ENCODE measurements at places on chromosomes 6 and 20.

DNA sequence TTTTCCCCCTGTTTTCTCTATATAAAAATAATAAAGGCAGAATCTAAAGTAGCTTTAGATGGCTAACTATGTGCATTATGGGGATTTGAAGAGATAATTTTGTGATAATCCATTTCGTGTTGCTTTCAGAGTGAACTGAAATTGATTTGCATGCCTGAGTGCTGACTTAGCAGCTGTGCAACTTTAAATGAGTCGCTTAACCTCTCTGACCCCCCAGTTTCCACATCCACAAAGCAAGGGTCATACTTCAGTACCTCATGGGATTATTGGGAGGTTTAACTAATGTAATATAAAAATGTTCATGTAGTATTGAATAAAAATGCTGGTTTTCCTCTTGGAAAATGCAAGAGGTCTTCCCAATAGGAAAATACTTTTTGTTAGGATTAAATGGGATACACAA is 63.8 kb upstream of the FABP7 start:
- DNase-seq, result no peak

DNA sequence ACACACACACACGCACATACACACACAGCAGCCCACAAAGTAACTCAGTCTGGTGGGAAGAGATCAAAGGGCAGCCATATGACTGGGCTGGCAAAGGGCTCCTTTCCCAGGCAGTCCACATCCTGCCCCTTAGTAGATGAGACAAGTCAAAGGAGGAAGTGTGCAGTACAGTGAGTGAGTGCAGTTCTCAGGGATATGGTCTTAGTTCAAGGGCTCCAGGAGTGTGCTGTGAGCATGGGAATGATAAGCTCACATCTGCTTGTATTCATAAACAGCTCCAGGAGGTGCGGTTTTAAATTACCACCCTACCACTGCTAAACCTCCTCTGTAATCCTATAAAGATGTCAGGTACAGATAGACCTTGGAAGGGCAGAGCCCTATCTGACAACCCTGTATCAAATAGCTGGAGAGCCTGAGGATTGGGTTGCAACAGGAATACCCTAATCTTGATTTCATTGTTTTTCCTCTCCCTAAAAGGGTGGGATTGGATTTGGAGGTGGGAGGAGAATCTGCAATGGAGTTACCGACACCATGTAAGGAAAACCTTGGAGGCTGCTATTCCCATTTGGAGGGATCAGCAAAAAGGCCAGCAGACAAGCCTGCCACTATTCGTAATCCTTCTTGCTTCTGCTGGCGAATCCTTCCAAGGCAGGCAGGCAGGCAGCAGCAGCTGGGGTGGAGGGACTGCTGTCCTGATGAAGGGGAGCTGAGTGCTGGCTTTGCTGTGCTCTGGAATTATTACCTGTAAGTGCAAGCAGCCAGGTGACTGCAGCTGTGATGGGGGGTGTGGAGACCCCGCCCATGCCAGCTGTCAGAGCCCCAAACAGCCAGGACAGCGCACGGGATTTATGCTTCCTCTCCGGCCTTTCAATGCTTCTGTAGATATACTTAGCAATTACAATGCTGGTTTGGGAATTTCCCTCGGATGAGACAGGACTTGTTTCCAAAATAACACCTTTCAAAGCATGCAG is 342.7 kb downstream of the PRL start:
- DNase-seq, result no peak

DNA sequence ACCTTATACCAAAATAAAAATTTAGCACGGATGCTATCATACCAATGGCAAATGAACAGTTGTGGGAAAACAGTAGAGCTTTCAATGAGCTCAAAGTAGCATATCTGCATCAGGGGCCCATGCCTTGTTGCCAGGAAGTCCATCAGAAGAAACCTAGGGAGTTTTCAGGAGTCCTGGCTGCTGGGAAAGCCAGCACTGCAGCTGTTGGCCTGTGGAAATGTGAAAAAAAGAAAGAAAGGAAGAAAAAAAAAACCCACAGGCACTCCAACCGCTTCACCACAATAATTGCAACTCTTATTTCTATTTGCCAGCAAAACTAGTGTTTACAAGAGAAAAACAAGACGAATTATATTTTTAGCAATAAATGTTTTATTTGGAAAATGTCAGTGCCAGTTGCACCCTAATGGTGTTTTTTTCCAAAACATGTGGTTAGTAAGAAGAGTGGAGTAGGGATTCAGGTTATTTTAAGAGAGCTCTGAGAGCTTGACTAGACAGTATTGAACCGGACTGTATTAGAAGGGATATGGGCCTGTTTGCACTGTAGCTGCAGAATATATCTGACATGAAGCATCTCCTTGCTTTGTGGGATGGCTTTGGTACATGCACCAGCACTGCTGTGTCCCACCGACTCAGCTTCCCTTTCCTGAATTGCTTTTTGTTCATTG is 137.3 kb downstream of the CCDC170 start:
- DNase-seq, result no peak

DNA sequence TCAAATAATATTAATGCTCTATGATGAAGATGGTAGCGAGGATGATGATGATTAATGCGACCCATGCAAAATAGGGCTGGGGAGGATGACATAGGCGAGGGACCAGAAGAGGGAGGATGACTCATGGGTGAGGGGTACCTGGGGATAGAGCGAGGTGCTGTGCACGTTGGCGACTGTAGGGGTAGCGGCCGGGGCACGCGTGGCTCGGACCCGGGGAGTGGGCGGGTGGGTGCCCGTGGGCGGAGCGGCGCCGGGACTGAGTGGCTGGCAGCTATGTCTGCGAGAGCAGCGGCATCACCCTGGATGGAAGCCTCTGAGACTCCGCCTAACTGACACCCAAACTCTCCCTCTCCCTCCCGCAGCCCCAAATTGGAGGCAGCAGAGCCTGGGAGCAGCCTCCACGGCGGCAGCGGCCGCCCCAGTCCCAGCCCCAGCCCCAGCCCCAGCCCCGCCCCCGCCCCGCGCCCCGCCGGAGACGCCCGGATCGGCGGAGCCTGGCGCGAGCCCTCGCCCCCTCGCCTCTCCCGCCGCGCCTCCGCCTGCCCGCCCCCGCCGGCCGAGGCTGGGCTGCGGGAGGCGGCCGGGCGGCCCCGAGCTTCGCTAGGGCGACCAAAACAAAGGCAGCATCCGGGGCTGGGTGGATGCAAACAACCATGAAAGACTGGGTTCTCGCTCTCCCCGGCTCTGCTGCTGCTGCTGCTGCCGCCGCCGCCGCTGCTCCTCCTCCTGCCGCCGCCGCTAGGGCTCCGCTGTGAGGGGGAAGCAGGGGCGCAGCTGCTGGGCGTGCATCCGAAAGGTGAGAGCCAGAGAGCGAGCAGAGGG is at the start of gene RIMS1:
Gene RIMS1 (plus strand): TSS at position 367 of the 822 bp plus-strand sequence. CDS start 474 bp downstream, outside the sequence.
- DNase-seq, result peak; percentile 59

DNA sequence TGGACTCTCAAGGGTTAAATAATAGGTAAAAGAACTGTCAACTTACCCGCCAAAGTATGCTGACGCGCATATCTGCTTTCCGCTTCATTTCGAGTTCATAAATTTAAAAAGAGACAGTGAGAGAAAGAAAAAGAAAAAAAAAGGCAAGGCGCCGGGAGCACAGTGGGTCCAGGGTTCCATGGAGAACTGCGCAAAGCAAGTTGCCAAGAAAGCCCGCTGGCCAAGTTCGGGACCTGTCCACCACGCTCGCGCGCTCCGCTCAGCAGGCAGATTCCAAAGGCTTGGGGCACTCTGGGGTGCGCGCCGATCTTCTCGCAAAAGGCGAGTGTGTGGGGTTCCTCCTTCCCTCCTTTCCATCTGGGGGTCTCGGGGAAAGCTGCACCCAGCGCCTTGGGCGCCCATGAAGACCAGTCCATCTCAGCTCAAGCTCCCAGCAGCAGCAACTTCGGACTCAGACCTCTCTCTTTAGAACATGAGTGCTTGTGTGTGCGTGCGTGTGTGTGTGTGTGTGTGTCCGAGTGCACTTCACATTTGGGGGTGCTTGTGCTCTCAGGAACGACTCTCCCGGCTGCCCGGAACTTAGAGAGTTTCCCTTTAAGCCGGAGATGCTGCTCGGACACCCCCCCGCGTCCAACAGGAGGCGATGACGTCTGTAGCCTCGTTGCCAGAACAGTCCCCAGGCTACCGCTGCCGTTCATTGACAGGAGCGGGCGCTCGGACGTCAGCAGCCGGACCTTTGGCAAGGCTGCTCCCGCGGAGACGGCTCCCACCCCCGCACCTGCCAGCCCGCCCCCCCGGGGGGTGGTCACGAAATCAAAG is 180.0 kb downstream of the TBXT start:
- peak; percentile 88 for DNase-seq
